Left ventricle myocardium superior (tissue), 1 donor: ENCODE measurements at places on chromosomes 2 and 18. TPM values are rescaled to one million over a fixed set of nuclear protein-coding genes. Genes with fewer than 3 reads are reported as not detected.

The TEX44 gene
- total RNA-seq = not detected

The CENPA gene
- not detected for total RNA-seq

The STK11IP gene
- total RNA-seq = 14.0 TPM

The RPS27A gene
- total RNA-seq = 425 TPM

The LRATD1 gene
- 1.7 TPM for total RNA-seq

The C2orf92 gene
- total RNA-seq = 2.3 TPM

The KYNU gene
- total RNA-seq = 1.4 TPM

The TWIST2 gene
- total RNA-seq = 2.6 TPM

The LYPD6B gene
- not detected for total RNA-seq
